NCI-H226 (cell line): ENCODE measurements at places on chromosomes 13 and 19.

DNA sequence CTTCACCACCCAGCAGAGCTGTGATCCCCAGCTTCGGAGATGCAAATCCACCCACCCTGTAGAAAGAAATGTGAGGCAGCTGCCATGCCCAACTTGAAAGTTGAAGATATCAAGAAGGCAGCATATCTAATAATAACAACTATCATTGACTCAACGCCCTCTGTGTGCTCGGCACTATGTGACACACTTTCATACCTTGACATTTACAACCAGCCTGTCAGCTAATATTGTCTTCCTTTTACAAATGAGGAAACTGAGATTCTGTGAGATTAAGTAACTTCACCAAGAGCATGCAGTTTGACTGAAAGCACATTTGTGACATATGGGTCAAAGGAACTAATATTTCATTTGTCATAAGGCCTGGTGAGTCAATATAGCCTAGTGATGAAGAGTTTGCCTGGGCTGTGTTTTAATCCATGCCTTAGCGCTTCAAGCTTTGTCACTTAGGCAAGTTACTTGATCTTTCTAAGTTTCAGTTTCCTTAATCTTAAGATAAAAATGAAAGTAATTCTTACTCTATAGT is 137.0 kb downstream of the FLT1 start:
- no peak for DNase-seq

- DNase-seq = no peak
Observed at GRCh38 chr13:38415233-38415632, 65.6 kb downstream of the UFM1 start.

- no peak for DNase-seq
Observed at GRCh38 chr13:25288966-25289365, 1.7 kb upstream of the MTMR6 start.

GRCh38 chr13:76499891-76500290 is 386.3 kb downstream of the KCTD12 start:
- no peak for DNase-seq

DNA sequence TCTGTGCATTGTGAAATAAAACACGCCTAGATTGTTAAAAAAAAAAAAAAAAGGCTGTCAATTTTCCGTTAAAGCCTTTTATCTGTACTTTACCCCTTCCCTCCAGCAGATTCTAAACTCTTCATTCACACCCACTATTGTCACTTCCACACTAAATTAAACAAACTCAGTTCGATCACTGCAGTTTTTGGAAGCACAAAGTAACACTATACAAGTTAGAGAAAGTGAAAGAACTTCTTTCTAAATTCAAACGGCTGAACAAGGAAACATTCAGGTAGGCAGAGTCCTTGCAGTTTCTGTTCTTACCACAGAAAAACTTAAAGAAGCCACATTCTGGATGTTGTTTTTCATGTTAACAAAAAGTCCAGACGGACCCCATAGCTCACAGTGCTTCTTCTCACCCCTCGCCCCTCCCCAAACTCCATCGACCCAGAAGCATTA is 27.5 kb upstream of the UBE2L5 start:
- DNase-seq = no peak

GRCh38 chr13:84985860-84986259 is 813.4 kb downstream of the SLITRK6 start:
- no peak for DNase-seq

- DNase-seq = no peak
Observed at GRCh38 chr19:13817615-13818371, 22.6 kb downstream of the ZSWIM4 start.

GRCh38 chr19:15671891-15672579 is 852 bp upstream of the CYP4F12 start:
- DNase-seq = no peak

DNA sequence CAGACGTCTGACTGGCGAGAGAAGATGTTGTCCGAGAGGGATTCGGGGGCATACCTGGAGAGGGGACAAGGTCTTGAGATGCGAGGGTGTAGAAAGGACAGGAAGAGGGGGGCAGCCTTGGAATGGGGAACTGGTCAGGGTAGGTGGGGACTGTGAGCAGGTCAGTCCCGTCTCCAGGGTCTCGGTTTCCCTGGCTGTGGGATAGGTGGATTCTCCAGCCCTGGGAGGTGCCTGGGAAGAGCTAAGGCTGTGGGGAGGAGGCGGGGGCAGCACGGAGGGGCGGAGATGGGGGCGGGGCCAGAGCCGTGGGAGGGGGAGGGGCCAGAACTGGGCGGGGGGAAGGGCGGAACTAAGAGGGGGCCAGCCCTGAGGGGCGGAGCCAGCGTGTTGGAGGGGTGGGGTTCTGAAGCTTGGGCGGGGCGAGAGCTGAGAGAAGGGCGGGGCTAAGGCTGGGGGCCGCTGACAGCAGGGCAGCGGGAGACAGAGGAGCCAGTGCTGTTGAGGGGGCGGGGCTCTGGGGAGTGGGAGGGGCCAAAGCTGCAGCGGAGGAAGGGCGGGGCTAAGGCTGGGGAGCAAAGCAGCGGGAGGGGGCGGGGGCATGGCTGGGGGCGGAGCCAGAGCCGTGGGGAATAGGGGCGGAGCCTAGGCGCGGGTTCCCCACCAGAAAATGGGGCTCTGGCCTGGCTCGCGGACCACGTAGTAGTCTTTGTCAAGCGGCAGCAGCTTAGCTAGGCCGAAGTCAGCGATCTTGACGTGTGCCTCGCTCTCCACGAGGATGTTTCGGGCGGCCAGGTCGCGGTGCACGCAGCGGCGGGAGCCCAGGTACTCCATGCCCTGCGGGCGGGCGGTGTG is 9.5 kb upstream of the INSL3 start:
- DNase-seq = peak; percentile 92

DNA sequence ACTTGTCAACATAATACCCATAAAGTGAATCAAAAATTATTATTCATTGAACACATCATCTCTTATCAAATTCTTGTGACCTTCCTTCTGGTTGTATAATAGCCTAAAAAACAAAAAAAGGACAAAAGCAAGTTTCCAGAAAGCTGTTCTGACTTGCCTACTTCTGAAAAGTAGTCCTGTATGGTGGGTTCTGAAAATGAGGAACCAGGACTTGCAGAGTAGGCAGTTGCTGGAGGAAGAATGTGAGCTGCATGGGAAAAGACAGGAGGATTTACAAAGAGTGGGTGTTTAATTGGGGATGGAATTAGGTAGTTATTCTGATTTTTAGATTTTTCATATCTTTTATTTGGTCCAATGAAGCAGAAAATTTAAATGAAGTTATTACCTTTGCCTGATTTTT is 56.7 kb downstream of the RCBTB2 start:
- DNase-seq = no peak

GRCh38 chr19:10517361-10517759 is at the start of gene S1PR5:
Gene S1PR5, minus strand, starts transcription at chr19:10517447. Its CDS starts 2,436 bp downstream, at chr19:10515011.
- DNase-seq = peak; percentile 47

GRCh38 chr19:19274146-19274545 is 1.0 kb upstream of the TM6SF2 start:
- no peak for DNase-seq

- no peak for DNase-seq
Observed at GRCh38 chr19:19470579-19470978, 44.8 kb downstream of the TSSK6 start.

- DNase-seq = no peak
Observed at GRCh38 chr19:3407556-3408516, 41.5 kb downstream of the NFIC start.

DNA sequence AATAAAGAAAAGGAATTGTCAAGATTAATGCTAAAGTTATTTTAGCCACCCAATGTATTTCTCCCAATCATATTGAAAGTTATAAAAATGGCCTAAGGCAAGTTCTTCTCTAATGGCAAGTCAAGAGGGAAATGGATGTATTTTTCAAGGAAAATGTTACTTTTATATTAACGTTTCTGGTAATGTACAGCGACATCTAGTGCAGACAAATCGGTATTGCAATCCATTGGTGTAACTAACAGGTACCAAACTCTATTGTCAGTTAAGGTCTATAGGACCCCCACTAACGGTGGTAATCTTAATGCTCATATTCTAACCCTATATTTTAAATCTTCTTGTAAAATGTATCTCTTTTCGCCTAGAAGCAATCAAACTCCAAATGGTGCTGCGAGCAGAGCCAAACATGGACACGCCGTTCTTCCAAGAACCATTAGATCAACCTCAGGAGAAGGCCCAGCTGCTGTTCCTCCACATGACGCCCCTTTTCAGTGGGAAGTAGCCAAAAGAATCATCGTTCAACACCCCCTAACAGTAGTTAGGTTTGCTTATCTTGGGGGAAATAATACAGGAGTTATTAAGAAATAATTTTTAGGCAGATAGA is 98.5 kb upstream of the PABPC3 start:
- no peak for DNase-seq

DNA sequence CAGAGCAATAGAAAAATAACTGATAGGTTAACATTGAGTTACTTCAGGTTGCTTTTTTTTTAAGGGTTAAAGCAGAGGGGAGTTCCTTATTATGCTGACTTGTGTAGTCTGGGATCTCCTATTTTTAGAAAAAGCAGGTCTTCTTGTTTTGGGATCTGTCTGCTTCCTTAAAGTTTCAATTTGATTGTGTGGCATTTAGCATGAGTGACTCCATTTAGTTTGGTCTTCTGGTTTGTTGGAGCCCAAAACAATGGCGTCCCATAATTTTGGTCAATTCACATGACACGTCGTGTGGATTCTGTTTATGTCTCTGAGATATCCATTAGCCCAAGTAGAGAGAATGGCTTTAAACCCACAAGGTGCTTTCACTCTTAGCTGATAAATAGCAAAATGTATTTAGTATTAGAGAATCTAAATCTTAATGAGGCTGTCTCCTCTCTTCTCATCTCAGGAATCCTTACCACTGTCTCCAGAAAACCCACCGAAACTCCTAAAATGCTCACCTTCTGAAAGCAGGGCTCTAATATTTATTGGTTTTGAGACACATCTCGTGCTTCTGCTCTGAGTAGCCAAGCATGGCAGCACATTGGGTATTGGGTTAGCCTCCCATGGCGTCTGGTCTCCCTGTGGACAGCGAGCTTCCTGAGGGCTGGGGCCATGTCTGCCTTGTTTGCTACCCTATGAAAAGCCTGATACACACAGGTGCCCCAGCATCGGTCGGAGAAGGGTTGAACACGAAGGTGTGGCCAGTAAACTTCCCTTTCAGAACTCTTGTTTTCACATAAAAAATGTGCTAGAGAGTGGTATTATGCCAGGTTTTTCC is 67.2 kb upstream of the GPR183 start:
- DNase-seq = no peak

DNA sequence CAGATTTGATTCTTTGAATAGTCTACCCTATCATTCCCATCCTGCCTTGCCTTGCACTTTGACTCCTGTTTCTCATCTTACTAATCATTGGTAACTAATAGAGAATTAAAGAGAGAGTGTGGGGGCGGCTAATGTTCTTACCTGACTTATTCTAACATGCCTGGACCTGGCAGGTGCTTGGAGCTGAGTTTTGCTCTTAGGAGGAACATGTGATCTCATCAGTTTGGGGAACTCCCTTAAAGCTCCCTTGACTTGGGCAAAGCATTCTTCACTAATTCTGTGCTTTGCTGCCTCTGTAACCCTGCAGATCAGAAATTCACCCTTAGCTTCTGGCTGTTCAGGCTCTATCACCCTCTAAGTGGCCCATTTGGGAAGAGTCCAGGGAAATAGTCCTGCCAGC is 861.1 kb downstream of the GPC5 start:
- no peak for DNase-seq

- peak; percentile 77 for DNase-seq
Observed at GRCh38 chr13:41588899-41589298, 131.5 kb downstream of the RGCC start.

DNA sequence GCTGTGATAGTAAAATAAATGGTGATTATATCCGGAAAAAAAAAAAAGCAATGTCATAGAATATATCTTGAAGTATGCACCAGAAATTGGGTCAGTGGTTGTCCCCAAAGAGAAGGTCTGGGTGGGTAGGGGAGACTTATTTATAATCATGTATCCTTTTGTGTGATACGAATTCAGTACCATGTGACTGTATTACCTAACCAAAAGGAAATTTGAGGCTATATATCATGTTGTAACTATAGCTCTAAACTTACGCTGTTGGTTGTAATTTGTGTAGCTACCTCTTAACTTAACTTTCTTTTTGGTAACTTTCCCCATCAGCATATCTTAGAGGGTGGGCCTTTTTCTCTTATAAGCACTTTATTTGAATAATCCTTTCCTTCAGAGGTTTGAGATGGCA is 25.2 kb upstream of the KCTD4 start:
- no peak for DNase-seq

- DNase-seq = no peak
Observed at GRCh38 chr19:4557144-4557970, 2.1 kb downstream of the SEMA6B start.
